ENCODE measurements at places on chromosomes 16 and 17.

- no peak for DNase-seq
These were observed 1.7 kb upstream of the LASP1 start for GRCh38 chr17:38867968-38868816.

GRCh38 chr16:12801511-12802042 is 2.1 kb downstream of the CPPED1 start:
- no peak for DNase-seq

DNA sequence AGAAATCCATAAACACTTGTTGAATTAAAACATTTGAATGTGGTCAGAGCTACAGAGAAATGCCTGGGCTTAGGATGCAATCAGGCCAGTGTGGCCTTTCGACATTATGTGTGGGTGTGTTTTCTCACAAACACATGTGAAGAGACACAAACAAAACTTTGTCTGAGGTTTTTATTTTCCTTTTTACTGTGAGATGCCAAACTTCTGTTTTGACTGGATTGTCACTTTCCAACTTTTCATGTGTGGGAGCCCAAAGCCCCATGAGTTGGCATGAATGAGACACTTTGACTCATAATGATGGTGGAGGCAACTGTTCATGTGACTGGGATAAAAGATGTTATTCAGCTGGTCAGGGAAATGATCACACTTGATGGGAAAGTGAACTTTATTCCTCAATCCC is 71.9 kb upstream of the GAS7 start:
- DNase-seq = no peak

DNA sequence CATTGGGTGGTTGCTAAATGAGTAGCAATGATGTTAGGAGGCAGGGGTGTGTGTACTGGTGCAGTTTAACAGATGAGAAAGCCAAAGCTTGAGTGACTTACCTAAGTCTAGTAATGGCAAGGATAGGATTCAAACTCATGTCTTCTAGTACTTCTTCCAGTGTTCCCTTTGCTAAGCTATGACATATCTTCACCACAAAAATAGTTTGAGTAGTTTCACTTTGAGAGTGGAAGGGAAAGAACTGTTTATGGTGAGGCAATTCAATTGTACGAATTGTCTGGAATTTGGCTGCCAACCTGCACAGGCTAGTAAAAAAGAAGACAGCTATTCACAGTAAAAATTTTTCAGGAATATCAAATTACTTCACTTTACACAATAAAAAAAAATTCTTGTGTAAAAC is 138.0 kb downstream of the NLK start:
- no peak for DNase-seq

DNA sequence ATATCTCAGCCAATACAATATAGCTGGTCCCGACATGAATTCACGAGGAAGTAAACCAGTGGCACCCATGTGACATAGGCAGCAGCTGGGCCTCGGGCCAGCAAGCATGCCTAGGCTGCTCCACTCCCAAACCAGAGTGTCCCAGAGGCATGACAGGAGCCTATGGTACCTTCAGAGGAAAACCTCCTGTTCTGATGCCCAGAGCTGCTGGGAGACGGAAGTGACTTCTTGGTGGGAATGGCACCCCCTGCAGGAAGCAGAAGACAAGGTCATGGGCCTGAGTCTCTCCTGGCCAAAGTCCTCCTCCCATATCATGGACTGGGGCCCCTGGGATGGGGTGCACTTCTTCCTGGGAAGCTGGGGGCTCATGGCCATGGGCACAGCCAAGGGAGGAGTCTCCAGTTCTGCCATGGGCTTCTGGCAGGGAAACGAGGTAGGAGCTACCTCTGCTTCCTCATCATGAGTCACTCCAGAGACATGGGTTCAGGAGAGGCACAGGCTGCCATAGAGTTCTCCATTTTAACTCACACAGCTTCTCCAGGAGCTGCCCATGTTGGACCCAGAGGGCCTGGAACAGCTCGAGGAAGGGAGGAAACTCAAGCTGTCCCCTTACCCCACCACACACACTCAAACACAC is 13.4 kb downstream of the FBF1 start:
- no peak for DNase-seq

- DNase-seq = no peak
These were observed 42.2 kb downstream of the SOCS1 start for GRCh38 chr16:11213799-11214198.

DNA sequence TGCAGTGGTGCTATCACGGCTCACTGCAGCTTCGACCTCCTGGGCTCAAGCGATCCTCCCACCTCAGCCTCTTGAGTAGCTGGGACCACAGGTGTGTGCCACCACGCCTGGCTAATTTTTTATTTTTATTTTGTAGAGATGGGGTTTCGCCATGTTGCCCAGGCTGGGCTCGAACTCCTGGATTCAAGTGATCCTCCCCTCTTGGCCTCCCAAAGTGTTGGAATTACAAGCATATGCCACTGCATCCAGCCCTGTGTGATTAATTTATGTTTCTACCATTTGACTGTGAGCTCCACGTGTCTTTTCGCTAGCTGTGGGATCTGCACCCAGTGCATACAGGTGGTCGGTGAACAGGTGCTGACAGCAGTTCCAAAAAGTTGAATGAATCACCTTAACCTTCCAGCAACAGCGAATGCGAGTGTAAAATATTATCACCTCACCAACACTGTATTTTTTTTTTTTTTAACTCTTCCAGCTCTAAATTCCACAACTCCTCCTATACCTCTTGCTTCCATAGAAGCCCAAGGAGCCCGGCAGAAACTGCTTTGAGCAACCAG is 484 bp upstream of the NUDT7 start:
- no peak for DNase-seq

DNA sequence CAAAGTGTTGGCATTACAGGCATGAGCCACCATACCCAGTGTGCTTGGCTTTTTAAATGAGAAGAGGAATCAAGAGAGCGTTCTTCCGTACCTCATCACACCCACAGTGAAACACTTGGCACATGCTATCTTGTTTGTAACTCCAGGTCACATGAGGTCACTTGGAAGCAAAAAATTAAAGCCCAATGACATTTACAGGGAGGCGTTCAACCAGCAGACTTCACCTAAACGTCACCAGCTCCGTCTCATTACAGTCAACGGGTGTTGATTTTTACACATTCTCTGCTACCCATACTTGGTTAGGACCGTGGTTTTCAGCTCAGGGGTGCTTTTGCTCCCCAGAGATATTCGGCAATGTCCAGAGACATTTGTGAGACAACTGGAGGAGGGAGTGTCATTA is 127.0 kb downstream of the XYLT1 start:
- DNase-seq = no peak

DNA sequence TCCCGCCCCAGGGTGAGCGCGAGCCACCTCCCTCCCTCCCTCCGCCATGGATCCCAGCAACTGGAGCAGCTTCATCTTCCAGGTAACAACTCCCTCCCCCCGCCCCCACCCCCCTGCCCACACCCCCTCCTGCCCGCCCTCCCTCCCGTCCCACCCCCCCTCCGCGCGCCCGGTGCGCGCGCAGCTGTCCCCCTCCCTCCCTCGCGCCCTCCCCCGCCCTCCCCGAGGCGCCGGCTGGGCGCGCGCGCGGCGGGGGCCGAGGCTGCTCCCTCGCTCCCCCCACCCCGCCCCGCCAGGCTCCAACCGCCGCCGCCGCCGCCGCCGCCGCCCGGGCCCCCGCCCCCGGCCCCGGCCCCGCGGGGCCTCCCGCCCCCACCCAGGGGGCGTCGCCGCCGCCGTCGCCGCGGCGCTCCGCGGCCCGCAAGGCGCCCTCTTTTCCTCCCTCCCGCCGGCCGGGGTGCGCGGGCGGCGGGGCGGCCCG is at the start of gene MAZ:
Gene MAZ, plus strand, starts transcription at position 431 of the 481 bp plus-strand sequence. CDS start 173 bp downstream, outside the sequence.
- DNase-seq = no peak

GRCh38 chr17:59874376-59874775 is 18.4 kb downstream of the TUBD1 start:
- no peak for DNase-seq

DNA sequence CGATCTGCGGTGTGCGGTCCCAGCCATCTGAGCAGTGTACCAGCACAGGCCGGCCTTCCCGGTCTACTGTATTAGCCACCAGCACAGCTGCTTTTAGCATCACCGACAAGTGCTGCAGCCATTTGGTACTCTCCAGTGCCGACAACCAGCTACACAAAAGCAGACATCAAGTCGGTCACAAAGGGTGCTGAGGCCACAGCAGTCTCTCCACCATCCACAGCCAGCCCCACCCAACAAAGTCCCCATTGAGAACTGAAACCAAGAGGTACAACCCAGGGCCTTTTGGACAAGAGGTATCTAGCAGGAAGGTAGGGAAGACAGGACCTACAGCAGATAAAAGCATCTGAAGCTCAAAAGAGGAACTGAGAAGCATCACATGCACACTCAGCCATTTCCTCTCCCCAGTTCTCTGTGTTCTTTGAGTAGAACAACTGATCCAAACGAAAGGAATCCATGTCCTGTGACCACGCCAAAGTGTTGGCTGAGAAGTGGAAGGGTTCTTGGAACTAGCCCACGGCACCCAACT is 9.5 kb downstream of the MTMR4 start:
- no peak for DNase-seq

- peak; percentile 61 for DNase-seq
These were observed 192.8 kb downstream of the MAP2K6 start for GRCh38 chr17:69607162-69607834.

DNA sequence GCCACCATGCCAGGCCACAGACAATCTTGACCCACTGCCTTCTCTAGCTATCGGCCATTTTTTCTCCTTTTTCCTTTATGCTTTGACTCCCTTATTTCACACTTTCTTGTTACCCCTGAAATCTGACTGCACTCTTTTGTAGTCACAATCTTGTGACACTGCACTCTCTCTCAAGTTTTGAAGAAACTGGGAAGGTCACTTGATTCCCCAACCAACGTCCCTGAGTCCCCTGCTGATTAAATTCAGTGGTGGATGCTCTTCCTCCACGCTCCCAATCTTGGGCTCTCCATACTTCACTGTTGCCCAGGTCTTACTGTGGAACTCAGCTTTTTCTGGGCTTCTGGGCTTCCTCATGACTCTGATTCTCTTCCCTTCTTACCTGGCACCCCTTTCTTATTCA is 33.9 kb downstream of the PECAM1 start:
- no peak for DNase-seq

GRCh38 chr17:7606280-7606679 is 8.4 kb downstream of the FXR2 start:
- DNase-seq = no peak

- DNase-seq = no peak
These were observed 17.7 kb downstream of the EFCAB5 start for GRCh38 chr17:29958947-29959657.

DNA sequence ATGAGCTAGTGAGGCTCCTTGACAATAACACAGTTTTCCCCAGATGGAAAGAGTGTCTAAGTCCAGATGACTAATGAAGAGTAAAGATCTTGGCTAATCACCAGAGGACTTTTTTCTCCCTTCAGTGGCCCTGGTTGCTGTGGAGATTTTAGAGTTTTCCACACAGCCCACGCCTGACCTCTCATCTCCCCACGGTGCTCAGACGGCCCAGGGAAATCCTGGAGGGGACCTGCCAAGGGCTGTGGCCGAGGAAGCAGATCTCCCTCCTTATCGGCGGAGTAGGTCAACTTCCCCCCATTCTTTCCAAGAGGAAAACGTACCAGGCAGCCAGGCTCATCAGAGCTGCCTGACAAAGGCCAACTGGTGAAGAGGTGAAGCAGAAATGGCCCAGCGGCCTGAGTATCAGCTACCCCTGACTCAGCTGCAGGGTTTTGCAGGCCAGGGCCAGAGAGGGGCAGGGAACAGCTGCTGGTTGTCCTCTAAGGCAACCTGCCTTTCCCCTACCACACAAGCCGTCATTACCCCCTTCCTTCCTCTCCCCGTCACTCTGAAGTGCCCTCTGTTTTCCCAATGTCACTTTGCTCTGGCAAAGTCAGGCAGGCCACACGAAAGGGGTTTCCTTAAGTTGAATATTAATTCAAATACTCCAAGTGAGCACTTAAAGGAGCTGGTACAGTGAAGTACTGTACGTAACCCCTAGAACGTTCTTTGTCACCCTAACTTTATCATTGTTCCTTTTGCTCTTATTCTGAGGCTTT is 140.2 kb upstream of the ADAMTS18 start:
- no peak for DNase-seq

DNA sequence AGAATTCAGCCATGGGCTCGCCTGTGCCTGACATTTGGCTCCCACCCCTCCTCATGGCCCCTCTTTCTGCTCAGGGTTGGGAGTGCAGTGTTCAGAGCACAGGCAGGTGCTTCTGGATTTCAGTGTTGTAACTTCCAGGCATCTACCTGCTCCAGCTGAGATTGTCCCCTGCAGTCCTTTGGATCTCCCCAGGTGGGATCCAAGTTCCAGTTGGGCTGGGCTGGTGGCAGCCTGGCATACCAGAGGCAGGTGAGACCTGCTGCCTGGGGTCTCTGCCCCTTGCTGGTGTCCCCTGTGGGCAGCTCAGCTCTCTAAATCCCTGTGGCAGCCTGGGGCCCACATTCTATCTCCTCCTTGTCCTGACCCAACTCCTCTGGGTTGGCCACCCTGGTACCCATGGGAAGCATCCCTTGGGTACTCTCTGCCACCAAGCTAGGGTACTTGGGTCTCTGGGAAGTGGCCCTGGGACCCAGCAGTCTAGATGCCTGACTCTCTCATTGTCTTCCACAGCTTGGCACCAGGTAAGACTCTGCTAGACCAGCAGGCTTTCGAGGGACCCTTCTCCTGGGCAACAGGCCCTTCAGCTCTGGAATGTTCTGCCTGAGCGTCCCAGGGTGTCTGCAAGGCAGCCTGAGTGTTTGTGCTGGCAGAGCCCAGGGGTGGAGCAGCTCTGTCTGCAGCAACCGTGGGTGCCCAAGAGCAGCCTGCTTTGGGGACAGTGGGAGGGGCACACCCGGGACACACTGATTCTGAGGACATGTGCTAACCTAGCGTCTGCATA is 42.5 kb downstream of the DNAH17 start:
- DNase-seq = no peak

GRCh38 chr17:72405662-72406230 is 284.9 kb downstream of the SOX9 start:
- DNase-seq = no peak

DNA sequence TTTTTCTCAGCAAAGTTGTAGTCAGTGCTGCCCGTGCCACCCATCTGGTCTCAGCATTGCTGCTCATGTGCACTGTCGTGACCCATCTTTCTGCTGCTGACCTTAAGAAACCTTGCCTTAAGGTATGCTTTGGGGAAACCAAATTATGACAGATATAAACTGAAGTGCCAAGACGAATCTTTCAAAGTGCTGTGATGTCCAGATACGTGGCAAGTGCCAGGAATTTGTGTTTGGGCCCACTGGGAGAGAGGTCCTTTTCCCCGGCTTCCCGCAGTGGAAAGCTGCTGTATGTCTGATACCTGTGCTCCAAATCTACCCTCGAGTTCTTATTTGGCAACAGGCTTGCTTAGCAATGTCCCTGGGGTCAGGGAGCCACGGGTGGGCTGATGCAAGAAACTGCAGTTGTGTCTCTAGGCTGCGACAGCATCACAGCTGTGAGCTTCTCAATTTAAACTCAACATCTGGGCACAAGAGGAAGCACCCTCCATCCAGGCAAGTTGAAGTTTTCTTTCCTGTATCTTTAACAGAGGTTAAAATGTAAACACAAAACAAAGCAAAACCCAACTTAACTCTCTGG is 30.3 kb upstream of the TOX3 start:
- peak; percentile 3 for DNase-seq

DNA sequence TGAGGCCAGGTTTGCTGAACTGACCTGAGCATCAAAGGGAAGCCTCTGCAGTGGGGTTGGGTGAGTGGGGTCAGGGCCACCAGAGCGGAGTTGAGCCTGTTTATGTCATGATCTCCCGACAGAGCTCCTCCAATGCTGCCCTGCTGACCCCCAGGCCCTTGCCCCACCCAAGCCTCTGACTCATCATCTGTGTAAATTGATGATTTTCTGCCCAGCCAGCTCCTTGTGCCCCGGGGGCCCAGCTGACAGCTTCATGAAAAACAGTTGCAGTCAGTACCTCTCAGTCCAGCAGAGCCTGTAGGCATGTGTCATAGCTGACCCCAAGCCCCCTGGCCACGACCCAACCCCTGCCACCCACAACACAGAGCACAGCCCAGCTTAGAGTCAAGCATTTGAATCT is 134.9 kb downstream of the CCT6B start:
- DNase-seq = no peak

Measured in DND-41 (cell line).